NCI-H1048 (cell line): ENCODE measurements at places on chromosomes 6 and 20.

- DNase-seq: no peak
Observed at GRCh38 chr6:134795691-134796090, 154.2 kb downstream of the ALDH8A1 start.

DNA sequence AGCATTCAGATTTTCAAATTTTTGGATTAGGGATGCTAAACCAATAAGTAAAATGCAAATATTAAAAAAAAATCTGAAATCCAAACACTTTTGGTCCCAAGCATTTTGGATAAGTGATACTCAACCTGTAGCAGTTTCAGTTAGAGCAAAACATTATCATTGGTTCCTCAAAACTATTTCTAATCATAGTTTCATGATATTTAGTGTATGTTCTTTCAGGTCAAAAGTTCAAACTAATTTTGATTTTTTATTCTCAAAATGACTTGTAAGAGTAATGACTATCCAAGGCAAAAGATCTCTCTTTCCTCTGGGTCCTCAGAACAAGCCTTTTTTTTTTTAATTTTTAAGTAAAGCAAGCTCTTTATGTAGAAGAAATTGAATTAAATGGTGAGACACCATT lies 64.0 kb upstream of the TFB1M start:
- DNase-seq: no peak

- DNase-seq: no peak
Observed at GRCh38 chr20:42756991-42757390, 432.7 kb downstream of the PTPRT start.

- no peak for DNase-seq
Observed at GRCh38 chr6:111737065-111737521, 131.4 kb upstream of the TRAF3IP2 start.

DNA sequence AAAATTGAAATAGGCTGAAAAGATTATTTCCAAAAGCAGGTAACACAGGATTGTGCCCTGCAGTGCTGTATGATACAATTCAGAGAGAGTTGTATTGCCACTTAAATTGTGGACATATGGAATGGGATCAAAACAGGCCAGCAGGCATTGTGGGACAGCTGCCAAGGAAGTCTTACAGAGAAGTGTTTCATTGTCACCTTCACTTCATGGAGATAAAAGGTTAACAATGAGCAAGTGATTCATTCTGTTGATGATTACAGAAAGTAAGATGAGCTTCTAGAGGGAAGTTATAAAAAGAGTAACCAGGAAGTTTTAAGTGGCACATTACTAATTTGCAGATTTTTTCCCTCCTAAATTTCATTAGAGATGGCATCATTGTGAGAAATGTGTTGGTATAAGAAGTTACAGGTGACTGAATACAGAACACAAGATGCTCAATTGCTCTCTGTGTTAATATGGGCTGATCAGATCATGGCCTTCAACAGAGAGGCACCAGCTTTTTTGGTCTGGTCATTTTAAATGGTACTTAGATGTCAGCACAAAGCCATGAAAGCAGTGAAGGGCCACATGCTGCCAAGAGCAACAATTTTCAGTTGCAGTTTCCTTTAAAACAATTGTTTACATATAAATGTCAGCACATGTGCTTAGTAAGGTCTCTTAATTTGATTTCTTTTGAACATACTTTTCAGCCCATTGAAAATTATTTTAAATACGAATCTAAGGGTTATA lies 402.5 kb upstream of the FKBP1C start:
- no peak for DNase-seq

GRCh38 chr6:144855812-144856531 lies 570.8 kb downstream of the UTRN start:
- no peak for DNase-seq

DNA sequence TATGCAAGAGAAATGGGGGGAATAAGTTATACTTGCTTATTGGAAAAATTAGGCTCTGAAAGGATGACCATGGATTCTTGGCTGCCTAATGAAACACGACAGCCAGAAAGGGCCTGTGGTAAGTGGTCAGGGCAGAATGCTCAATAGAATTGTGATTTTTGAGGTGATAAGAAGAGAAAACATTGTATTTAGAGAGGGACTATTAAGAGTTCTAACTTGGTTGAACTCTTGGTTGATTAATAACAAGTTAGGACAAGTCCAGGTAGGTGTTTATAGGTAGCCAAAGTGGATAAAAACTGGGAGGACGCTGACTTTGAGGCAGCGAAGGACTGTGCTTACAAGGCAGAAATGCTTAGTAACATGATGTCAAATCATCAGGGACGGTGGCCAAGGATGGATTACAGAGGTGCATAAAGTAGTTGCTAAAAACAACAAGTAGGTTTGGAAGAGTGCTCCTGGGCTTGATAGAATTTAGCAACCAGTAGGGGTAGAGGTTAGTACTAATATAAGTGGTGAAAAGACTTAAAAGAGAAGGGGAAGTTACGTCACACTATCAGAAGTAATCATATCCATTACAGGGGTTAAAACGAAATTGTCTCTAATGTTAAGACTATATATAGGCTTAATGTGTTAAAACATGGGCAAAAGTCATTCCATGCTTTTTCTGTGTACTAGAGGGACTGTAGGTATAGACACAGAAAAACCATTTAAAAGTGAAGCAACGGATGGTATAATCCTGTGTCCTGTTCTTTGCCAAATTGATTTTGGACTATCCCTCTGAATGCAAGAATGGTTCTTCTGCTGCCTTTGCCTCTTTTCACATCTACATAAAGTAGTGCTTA lies 98.6 kb downstream of the EYA4 start:
- DNase-seq: no peak

GRCh38 chr20:38227420-38228360 lies 32.8 kb downstream of the KIAA1755 start:
- no peak for DNase-seq

GRCh38 chr20:33910529-33911327 lies 83.0 kb upstream of the RALY start:
- no peak for DNase-seq

- DNase-seq: no peak
Observed at GRCh38 chr6:146312608-146313007, 231.0 kb upstream of the RAB32 start.

GRCh38 chr6:88725111-88725975 lies 238.1 kb downstream of the RNGTT start:
- DNase-seq: no peak

DNA sequence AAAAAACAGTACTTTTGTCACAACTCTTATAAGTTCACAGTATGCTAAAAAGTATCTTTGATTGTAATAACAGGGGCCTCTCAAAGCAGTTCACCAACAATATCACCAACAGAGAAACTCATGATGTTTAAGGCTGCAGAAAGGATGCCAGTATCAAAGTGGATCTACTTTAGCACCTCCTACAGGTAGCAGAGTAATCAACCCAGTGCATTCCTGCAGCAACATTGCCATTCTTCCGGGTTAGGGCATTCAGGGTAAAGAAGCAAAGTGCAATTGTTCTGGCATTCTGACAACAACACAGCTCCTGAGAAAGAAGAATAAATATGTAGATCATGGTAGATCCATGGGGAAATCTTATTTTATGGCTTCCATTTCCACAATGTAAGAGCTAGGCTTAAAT lies 7.6 kb upstream of the SLC17A4 start:
- DNase-seq: no peak

- no peak for DNase-seq
Observed at GRCh38 chr20:2295886-2296515, at the start of gene TGM3. Gene TGM3 (plus strand): TSS chr20:2296001. CDS start chr20:2296064, 63 bp downstream.

- no peak for DNase-seq
Observed at GRCh38 chr6:156729248-156729647, 47.9 kb upstream of the ARID1B start.

DNA sequence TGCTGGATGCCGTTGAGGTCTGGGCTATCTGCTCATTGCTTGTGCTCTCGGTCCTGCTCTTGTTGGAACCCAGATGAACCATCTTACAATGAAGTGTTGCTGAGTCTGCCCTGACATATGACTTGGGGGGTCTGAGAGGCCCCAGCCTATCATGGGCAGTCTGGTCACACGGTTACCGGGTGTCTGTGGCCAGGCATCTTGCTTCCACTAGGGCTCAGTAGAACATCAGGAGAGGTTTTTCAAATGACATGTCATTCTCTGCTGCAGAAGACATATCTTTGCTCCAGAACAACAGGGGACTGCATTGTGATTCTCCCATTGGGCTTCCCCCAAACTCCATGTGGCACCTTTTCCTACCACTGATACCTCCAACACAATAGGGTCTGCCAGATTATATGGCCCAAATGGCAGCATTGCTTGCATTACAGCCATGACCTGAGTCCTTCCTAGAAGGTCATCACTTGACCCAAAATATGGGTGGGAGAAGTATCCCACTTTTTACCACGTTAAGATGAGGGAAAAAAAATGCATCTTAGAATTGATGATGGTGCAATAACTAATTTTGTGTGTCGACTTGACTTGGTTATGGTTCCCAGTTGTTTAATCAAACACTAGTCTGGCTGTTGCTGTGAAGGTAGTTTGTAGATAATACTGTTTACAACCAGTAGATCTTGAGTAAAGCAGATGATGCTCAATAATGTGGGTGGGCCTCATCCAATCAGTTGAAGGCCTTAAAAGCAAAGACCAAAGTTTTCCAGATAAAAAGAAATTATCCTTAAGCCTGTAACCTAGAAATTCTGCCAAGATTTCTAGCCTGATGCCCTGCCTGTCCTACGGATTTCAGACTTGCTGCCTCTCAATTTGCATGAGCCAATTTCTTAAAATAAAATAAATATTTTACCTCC lies 241.0 kb downstream of the QKI start:
- DNase-seq: no peak

GRCh38 chr6:54586251-54586650 lies 260.3 kb upstream of the FAM83B start:
- DNase-seq: no peak

DNA sequence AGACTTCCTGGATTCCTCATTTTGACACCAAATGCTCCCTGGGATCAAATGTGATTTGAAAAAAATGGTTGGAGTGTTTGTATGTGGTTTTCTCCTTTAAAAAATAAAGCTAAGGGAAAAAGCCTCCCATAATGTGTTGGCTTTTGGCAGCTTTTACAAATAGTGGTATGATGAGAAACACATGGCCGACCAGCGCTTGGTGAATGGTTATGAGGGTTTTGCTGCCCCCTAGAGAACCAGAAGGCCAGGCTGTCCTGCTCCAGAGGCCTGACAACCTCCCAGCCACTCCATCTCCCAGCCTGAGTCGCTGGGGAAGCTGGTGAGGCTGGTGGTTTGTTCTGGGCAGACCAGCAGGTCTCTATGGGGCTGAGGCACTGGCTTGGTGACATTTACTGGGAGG lies 69.3 kb downstream of the CLIC5 start:
- no peak for DNase-seq

GRCh38 chr6:19721766-19722377 lies 115.3 kb upstream of the ID4 start:
- no peak for DNase-seq

DNA sequence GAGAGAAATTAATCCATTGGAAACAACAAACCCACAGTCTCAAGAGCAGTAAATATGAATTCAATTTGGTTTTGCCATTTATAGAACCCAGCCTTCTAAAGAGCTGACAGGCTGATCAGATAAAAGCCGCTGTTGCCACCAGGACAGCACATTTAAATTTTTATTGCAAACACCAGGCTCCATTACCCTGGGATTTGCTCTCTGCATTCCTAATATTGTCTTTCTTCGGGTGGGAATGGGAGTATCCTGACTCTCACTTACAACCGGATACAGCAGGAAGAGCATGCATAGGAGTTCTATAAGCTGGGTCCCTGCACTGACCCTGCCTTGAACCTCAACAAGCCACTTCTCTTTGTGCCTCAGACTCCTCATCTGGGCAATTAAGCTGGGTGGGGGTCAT lies 142.9 kb downstream of the LRFN2 start:
- no peak for DNase-seq

GRCh38 chr6:88262332-88262731 lies 96.2 kb upstream of the CNR1 start:
- no peak for DNase-seq

DNA sequence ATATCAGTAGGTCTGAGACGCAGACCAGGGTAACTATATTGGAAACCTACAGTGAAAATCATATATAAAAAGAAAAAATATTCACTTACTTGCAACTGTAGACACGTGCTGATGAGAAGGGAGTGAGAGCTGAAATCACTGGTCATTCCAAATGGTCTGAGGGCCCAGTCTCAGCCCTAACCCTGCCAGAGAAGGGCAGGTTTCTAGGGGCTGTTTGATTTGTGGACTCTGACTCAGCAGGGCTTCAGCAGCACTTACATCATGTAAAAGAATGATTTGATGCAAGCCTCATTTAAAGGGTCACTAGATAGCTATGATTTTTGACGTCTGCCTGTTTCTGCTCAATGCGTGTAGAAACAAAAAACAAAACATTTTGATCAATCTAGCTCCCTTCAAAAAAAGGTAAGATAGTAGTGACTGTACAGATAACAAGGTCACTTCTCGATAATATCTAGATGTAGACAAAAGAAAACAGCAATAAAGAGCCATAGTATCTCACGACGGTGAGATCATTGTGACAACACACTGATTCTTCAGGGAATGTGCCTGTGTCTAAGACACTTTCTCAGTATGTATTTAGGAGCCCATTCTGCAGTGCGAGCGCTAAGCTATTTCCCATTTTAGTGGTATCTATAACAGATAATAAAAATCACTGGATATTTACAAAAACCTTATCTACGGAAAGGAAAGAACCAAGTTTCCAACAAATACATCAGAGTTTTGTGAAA lies 307.2 kb downstream of the HIVEP2 start:
- DNase-seq: no peak

GRCh38 chr6:21887231-21888185 lies 294.0 kb downstream of the SOX4 start:
- no peak for DNase-seq

DNA sequence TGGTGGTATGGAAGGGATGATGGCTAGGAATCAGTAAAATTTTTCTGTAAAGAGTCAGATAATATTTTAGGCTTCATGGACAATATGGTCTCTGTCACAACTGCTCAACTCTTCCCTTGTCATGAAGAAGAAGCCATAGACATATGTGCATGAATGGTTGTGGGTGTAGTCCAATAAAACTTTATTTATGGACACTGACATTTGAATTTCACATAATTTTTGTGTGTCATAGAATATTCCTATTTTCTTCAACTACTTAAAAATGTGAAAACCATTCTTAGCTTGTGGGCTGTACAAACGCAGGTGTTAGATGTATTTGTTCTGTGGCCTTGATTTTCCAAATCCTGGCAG lies 59.9 kb downstream of the SYNDIG1 start:
- DNase-seq: no peak

- no peak for DNase-seq
Observed at GRCh38 chr6:87825821-87826221, 123.8 kb upstream of the AKIRIN2 start.

GRCh38 chr6:160263196-160263939 lies 4.7 kb upstream of the SLC22A2 start:
- no peak for DNase-seq

DNA sequence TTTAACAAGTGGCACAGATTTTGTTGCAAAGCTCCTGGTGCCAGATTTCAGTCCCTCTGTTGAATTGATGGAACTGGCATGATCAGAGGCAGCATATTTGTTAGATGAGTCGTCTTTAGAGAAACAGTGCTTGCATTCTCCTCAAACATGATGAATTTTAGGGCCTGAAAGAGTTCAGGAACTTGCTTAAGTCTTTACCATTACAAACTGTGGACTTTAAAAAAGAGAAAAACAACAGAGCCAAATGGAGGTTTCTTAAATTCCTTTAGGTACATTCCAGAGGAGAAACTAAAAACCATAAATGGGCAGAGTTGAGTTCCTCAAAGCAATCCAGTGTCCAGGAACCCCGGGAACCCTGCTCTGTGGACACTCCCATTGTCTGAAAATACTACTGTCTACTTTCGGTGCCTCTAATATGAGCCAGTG lies 2.5 kb downstream of the GTF2H5 start:
- DNase-seq: no peak

GRCh38 chr6:18427296-18427695 lies 40.1 kb downstream of the RNF144B start:
- DNase-seq: no peak

- no peak for DNase-seq
Observed at GRCh38 chr6:81766482-81767069, 14.1 kb upstream of the TENT5A start.
